SK-N-DZ (cell line): ENCODE measurements at places on chromosomes 11 and 22.
A peak's percentile ranks its signal among the peaks of the same experiment; 100 is the strongest.

GRCh38 chr11:125091247-125091876 is 20.1 kb downstream of the TMEM218 start:
- DNase-seq: peak; percentile 35

DNA sequence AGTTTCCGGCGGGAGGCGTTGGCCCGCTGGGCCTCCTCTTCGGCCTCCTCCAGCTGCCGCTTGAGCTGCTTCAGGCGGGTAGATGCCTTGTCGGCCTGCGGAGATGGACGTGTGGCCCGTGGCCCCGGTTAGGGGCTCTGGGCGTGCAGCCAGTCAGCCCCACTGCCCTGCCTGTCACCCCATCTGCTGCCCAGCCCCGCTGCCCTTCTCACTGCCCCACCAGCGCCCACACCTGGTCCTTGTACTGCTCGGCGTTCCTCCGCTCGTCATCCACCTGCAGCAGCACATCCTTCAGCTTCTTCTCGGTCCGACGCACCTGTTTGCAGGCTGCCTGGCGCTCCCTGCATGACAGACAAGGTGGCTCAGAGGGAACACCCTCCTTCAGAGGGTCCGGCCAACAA is 31.2 kb downstream of the APOL1 start:
- DNase-seq: no peak

DNA sequence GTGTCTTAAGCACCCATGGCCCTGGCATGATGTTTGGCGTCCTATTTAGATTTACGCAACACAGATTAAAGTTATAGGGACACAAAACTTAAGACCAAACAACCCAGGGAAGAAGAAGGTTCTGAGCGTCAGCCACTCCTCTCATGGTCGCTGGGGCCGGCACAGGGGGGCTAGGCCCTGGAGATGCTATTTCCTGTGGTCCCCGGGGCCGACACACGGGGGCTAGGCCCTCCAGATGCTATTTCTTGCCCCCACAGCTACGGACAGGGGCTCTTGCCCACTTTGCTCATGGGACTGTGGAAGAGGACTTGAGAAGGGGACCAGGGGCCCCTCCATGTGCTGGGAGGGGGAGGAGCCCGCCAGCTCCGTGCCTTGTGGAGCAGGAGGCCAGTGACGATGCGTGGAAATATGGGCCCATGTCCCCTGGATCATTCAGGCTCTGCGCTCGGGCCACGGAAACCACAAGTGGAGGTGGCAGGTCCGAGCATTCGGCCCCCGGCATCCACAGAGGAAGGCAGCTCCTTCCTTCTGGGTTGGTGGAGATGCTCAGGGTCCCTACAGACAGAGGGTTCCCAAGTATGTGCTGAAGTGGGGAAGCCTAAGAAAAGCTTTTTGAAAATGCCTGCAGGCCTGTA is 711.1 kb downstream of the BRD1 start:
- no peak for DNase-seq

DNA sequence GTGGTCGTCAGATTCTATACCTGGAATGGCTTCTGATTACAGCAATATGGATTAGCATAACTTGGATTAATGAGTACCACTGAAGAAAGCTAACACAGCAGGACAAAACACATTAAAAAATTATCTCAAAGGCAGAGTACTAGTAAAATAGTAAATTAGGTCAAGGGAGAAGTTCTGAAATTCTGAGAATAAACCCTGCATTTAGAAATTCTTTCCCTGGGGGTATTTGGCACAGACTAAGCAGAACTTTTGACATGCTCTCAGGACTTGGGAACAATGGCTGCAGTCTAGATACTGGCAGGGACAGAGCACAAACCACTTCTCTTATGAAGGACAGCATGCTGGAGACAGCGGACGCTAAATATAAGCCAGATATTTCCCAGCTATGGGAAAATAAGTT is 85.6 kb upstream of the GRIA4 start:
- no peak for DNase-seq

DNA sequence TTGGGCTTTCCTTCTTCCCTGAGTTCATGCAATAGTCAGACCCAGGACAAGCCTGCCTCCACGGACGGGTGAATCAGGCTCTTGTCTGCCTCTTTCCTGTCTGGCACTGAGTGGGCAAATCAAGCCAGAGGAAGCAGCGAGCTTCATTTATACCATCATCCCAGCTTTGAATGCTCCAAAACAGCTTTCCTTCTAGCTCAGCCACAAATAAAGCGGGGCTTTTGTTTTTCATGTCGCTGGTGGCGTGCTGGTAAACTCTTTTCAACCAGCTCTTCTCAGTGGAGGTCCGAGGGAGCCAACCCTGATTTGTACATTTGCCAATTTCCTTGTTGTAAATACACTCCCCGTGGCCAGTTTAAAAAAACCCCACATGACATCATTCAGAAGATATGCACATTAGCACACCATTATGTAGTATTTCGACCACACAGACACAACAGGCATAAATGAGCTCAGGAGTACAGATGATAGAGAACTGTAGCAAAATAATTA is 8.6 kb downstream of the C11orf91 start:
- no peak for DNase-seq

DNA sequence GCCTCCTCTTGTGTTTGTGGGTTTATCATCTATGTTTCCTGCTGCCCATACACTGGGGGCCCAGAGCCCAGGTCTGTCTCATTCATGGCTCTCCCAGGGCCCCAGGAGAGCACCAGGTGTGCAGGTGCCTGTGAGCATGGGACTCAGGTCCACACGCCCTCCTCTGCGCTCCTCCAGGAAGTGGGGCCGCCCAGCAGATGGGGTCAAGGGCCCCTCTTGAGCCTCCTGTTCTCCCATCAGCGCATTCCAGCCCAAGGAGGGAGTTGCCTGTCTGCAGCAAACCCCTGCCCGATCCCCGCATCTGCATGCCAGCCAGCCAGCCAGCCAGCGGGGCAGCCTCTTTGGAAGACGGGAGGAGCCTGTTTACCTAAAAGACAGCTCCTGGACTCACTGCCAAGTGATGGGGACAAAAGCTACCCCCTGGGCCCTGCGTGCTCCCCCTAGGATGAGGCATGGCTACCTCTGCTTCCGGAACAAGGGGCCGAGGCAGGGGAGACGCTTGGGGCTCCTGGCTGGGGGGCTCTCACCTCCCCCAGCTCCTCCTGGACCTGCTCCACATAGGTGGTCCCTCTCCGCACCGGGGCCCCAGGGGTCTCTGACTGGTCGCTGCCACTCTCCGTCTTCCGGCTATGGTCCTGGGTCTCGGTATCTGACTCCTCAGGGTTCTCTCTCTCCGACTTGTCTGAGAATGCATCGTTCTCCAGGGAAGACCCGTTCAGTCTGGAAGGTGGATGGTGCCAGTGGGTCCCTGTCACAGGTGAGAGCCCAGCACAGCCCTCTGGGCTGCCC is 49.7 kb upstream of the CARS1 start:
- DNase-seq: no peak

GRCh38 chr11:117647872-117648271 is 149.1 kb downstream of the DSCAML1 start:
- DNase-seq: no peak

DNA sequence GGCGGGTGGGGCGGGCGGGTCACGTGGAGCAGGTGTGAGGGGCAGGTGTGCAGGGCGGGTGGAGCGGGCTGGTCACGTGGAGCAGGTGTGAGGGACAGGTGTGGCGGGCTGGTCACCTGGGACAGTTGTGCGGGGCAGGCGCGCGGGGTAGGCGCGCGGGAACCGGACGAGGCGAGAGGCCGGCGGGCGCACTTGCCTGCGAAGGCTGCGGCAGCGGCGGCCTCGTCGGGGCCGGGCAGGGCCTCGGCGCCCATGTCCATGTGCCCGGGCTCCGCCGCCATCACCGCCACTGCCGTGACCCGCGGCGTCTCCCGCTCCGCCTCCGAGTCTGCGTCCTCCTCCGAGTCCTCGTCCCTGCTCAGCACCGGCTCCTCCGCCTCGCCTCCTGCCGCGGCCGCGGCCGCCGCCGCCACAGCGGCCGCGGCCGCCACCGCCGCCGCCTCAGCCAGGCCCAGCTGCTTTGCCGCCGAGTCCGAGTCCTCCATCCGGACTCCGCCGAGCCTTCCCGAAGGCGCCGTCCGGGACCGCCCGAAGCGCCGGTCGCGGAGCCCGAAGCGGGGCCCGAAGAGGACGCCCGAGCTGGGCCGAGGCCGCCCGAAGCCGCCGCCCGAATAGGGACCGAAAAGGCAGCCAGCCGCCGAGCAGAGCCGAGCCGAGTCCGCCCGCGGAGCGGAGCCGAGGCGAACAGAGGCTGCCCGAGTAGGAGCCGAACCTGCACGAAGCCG is at the start of gene DEAF1:
DEAF1 (minus strand) TSS at position 660 of the 725 bp plus-strand sequence; CDS start at position 485, 175 bp downstream.
- peak; percentile 98 for DNase-seq

DNA sequence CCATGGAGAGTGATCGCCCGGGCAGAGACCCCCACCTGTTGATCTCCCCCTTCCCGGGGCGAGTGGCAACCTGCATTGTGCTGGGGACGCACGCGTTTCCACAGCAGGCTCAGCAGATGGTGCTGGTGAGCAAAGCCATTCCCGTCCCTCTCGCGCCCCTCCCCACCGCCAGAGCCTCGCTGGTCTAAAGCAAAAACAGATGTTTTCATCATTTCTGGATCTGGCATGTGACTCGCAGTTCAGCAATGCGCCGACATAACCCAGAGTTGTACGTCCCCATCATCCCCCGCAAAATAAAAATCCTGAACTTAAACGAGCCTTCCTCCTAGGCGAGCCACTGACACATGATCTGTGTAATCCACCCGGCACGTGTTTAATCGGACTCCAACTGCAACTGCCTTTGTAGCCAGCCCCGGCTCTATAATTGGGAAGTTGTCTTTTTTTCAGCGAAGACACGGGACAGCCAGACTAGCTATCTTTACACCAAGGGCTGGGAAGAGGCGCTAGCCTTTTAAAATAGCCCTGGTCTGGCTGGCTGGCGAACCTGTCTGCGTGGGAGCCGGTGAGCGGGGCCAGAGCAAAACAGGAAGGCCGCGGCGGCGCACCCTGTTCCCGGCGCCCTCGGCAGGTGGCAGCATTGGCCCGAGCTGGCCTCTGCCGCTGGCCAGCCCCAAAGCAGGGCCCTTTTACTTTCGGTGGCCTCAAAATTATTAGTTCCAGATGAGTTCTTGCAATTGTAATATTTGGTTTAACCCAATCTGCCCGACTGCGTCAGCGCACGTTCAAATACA is 203.0 kb upstream of the SORL1-AS1 start:
- DNase-seq: peak; percentile 82

GRCh38 chr11:120626791-120627190 is 115.2 kb downstream of the GRIK4 start:
- no peak for DNase-seq

DNA sequence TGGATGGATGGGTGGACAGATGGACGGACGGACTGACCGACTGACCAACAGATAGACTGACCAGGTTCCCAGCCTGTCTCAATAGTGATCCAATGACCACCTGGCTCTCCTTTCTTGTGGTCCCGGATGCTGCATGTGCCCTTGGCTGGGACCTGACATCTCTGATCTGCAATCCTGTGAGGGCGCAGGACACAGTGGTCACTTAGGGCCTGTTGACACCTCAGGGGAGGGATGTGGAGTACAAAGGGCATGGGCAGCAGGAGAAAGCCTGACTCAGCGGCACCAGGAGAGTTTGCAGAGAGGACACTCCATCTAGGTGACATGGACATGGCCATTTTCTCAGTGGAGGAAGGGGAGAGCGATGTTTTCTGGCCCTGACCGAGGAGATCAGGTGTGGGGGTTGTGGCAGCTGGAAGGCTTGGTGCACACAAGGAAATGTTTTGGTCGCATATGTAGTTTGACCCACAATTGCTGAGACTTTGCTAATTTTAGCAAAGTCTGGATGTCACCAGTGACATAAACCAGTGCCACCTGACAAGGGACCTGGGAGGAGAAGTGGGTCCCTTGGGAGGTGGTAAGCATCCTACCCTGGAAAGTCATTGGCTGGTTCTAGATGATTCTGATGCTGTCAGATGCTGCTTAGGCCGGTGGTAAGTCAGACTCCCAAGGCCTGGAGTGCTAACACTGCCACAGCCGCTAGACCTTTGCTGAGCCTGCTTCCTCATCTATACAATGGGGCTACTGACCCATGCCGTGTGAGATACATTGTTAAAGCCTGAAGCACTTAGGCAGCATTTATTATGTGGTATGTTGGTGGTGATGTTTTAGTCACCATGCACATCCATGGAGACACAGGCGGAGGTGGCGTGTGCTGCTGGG is 50.7 kb downstream of the CD82 start:
- DNase-seq: peak; percentile 92

DNA sequence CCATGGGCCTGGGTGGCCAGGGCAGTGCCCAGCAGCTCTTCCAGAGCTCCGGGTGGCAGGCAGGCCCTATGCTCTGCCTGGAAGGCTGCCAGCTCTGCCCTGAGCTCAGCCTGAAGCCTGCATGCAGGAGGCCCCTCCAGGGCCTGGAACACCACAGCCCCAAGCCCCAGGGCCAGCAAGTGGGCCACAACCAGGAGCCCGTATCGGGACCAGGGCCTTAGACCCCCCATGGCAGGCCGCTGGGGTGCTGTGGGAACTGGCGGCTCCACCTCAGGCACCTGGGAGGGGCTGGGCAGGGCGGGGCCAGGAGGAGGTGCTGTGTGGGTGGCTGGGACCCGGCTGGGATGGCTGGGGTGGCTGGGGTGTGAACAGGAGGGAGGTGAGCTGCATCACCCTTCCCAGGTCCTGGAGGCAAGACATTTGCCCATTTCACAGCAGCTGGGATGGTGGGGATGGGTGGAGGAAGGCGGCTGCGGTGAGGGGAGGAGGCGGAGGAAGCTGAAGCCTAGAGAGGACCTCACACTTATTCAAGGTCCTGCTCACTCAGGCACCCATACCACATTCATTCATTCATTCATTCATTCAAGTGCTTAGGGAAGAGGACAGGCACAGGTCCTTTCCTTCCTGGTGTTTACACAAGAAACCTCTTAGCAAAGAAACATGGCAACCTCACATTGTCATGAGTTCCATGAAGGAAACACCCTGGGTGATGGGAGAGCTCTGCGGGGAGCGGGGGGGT is at the start of gene KCNK7:
KCNK7 (minus strand) TSS at position 258 of the 739 bp plus-strand sequence; CDS start at position 230, 28 bp downstream.
- DNase-seq: no peak

- DNase-seq: peak; percentile 85
Observed at GRCh38 chr11:83033972-83034672, 37.6 kb downstream of the RAB30 start.

DNA sequence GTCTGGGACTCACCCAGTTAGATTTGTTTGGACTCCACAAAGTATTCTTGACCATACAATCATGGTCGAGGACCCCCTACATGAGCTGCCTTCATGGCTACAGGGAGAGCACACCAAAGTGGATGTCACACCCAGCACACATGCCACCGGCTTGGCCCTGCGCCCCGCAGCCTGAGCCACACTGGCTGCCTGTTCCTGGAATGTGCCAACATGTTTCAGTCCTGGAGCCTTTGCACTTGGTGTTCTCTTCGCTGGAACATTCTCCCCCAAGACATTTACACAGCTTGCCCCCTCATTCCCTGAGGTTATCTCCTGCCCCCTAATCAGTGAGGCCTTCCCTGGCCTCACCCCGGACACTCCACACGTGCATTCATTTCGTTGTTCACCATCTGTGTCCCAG is 46.0 kb downstream of the PPARA start:
- DNase-seq: no peak

DNA sequence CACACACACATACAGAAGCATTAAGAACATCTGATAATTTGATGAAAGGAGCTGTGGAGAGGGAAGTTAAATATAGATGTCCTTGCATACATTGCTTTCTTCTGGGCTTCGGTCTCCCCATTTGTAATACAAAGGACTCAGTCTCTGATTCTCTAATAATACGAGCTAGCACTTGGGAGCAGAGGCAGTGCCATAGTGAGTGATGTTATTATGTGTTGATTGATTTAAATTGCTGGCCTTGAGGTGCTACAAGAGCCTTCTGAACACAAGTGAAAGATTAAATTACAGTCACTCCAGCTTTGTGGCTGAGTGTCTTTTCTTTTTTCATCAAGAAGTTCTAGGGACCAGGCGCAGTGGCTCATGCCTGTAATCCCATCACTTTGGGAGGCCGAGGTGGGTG is 61.5 kb upstream of the HMGXB4 start:
- DNase-seq: no peak
